ENCODE measurements at places on chromosomes 12 and 14. TPM values are rescaled to one million over a fixed set of nuclear protein-coding genes. Genes with fewer than 3 reads are reported as not detected.
A peak's percentile ranks its signal among the peaks of the same experiment; 100 is the strongest.

FAM234B gene
- 5.6 TPM for polyA plus RNA-seq

SOAT2 gene
- polyA plus RNA-seq: 0.33 TPM

C14orf39 gene
- not detected for polyA plus RNA-seq

SDSL gene
- 13.4 TPM for polyA plus RNA-seq

KCNJ8 gene
- polyA plus RNA-seq: 12.7 TPM

FAM222A gene
- polyA plus RNA-seq: not detected

KRT85 gene
- not detected for polyA plus RNA-seq

GRCh38 chr12:57825451-57825850, 6.9 kb upstream of the AVIL start:
- H3K4me3 ChIP-seq: no peak overlapping the region
- H3K27me3 ChIP-seq: no peaks in the 10 kb centered on the region
- peaks cover 85% of the 10 kb centered on the region for H3K36me3 ChIP-seq
- peaks cover 15% of the 10 kb centered on the region for H3K4me1 ChIP-seq
- H3K27ac ChIP-seq: no peak overlapping the region

- no peak overlapping the region for H3K4me3 ChIP-seq
- no peaks in the 10 kb centered on the region for H3K36me3 ChIP-seq
- H3K4me1 ChIP-seq: no peaks in the 10 kb centered on the region
- no peaks in the 10 kb centered on the region for H3K27me3 ChIP-seq
- H3K27ac ChIP-seq: no peak overlapping the region
Measured at GRCh38 chr12:23669691-23670090, 279.8 kb downstream of the SOX5 start.

- no peaks in the 10 kb centered on the region for H3K36me3 ChIP-seq
- no peaks in the 10 kb centered on the region for H3K27me3 ChIP-seq
- H3K27ac ChIP-seq: peak overlapping the region; percentile 58
- H3K4me1 ChIP-seq: peaks cover 46% of the 10 kb centered on the region
- H3K4me3 ChIP-seq: no peak overlapping the region
- peak; percentile 79 for DNase-seq
Measured at GRCh38 chr12:3119756-3120601, 42.8 kb downstream of the TSPAN9 start.

- peaks cover 11% of the 10 kb centered on the region for H3K27me3 ChIP-seq
- no peak overlapping the region for H3K27ac ChIP-seq
- H3K4me3 ChIP-seq: no peak overlapping the region
Measured at GRCh38 chr14:59688224-59689170, 111.9 kb upstream of the CCDC175 start.

GRCh38 chr14:71319666-71320065, 412.4 kb downstream of the PCNX1 start:
- DNase-seq: peak; percentile 66
- H3K36me3 ChIP-seq: no peaks in the 10 kb centered on the region
- H3K27ac ChIP-seq: peak overlapping the region; percentile 51
- H3K4me3 ChIP-seq: peak overlapping the region; percentile 93
- no peaks in the 10 kb centered on the region for H3K27me3 ChIP-seq
- peaks cover 21% of the 10 kb centered on the region for H3K4me1 ChIP-seq

- H3K27ac ChIP-seq: no peak overlapping the region
- no peaks in the 10 kb centered on the region for H3K36me3 ChIP-seq
Measured at GRCh38 chr12:29425722-29426121, 44.8 kb upstream of the ERGIC2 start.

DNA sequence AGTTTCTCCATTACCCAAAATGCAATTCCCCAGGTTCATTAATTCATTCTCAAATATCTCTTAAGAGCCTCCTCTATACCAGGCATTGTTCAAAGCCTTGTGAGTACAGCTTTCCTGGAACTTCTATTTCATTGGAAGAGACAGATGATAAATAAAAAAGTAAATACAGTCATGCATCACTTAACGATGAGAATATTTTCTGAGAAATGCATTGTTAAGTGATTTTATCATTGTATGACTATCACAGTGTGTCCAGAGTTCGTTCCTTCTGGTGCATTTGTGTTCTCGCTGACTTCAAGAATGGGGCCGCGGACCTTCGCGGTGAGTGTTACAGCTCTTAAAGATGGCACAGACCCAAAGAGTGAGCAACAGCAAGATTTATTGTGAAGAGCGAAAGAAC, 66.0 kb downstream of the ANO4 start:
- H3K27ac ChIP-seq: no peak overlapping the region
- H3K36me3 ChIP-seq: no peaks in the 10 kb centered on the region
- H3K4me3 ChIP-seq: no peak overlapping the region
- no peak for DNase-seq

- no peaks in the 10 kb centered on the region for H3K36me3 ChIP-seq
- no peaks in the 10 kb centered on the region for H3K4me1 ChIP-seq
- DNase-seq: peak; percentile 62
- H3K27me3 ChIP-seq: no peaks in the 10 kb centered on the region
- H3K4me3 ChIP-seq: no peak overlapping the region
Measured at GRCh38 chr12:101459642-101460346, 15.3 kb upstream of the SPIC start.

DNA sequence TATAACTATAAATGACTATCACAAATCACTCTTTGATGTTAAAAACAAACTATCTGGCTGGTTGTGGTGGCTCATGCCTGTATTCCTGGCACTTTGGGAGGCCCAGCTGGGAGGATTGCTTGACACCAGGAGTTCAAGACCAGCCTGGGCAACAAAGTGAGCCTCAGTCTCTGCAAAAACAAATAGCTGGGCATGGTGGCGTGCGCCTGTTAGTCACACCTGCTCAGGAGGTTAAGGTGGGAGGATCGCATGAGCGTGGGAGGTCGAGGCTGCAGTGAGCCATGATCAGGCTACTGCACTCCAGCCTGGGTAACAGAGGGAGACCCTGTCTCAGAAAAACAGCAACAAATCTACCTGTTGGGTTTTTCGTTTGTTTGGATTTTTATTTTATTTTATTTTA, 5.4 kb downstream of the TXNRD1 start:
- no peaks in the 10 kb centered on the region for H3K36me3 ChIP-seq
- H3K27me3 ChIP-seq: no peaks in the 10 kb centered on the region
- peaks cover 21% of the 10 kb centered on the region for H3K4me1 ChIP-seq
- H3K4me3 ChIP-seq: no peak overlapping the region

GRCh38 chr12:49026101-49026500, 7.5 kb upstream of the PRKAG1 start:
- no peak overlapping the region for H3K4me3 ChIP-seq
- peaks cover 39% of the 10 kb centered on the region for H3K36me3 ChIP-seq
- DNase-seq: no peak
- H3K27ac ChIP-seq: no peak overlapping the region
- no peaks in the 10 kb centered on the region for H3K4me1 ChIP-seq
- no peaks in the 10 kb centered on the region for H3K27me3 ChIP-seq

DNA sequence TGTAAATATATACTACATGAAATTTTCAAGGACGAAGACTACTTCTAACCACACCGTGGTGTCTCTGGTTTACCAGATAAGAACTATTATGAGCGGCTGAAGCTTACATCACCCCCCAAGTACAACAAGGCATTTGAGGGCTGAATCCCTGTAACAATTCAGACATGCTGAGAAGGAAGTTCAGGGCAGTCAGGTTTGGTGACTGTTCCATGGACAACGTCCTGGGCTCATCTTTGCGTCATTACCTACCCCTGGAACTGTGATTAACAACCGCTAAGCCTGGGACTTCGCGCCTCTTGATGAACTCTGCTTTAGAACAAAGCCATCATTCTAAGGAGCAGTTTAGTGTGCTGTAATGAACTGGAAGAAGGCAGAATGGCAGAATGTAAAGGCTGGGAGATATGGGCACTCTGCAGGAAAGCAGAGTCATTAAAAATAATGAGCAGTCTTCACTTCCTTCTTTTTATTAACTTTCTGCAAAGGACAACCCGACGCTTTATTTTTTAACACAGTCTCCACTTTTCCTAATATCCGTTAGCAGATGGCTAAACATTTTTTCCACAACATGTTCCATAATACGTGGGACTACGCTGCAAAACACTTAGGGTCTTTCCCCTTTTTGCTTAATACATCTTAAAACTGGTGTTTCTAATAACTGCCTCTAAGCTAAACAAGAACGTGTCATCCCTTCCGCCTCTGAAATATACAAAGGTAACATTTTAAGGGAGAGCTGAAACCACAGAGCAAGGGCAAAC, 263.2 kb downstream of the ADAMTS20 start:
- peak overlapping the region; percentile 17 for H3K27ac ChIP-seq
- H3K4me3 ChIP-seq: peak overlapping the region; percentile 35
- H3K4me1 ChIP-seq: peaks cover 75% of the 10 kb centered on the region
- H3K36me3 ChIP-seq: no peaks in the 10 kb centered on the region
- H3K27me3 ChIP-seq: no peaks in the 10 kb centered on the region

GRCh38 chr12:101862245-101862644, 15.1 kb upstream of the DRAM1 start:
- H3K4me1 ChIP-seq: peaks cover 40% of the 10 kb centered on the region
- no peaks in the 10 kb centered on the region for H3K36me3 ChIP-seq
- no peak overlapping the region for H3K27ac ChIP-seq
- peak; percentile 16 for DNase-seq
- H3K27me3 ChIP-seq: no peaks in the 10 kb centered on the region

DNA sequence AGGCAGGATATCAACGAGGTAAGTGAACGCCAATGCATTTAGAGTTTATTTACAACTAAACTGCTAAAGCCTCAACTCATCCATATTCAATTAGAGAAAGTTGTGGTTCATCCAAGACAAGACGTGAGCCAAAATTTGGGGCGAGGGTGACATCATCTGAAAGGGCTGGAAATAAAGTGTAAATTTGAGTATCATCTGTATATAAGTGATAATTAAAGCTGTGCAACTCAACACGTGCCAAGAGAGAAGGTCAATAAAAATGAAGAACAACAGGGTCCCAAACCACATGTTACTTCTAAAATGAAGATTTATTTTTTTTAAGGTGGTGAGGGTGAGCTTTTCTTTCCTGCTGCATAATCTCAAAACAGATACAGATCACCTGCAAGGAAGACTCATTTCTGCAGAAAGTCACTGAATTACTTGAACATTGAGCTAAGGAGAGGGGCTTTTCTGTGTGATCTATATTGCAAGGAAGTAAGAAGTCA, 203.6 kb downstream of the EFCAB11 start:
- no peak overlapping the region for H3K27ac ChIP-seq
- H3K27me3 ChIP-seq: no peaks in the 10 kb centered on the region
- DNase-seq: no peak
- no peak overlapping the region for H3K4me3 ChIP-seq
- peaks cover 11% of the 10 kb centered on the region for H3K4me1 ChIP-seq

GRCh38 chr14:70885343-70886022, 21.8 kb upstream of the PCNX1 start:
- H3K27me3 ChIP-seq: no peaks in the 10 kb centered on the region
- no peak overlapping the region for H3K4me3 ChIP-seq
- H3K4me1 ChIP-seq: peaks cover 40% of the 10 kb centered on the region
- H3K36me3 ChIP-seq: no peaks in the 10 kb centered on the region
- no peak overlapping the region for H3K27ac ChIP-seq

DNA sequence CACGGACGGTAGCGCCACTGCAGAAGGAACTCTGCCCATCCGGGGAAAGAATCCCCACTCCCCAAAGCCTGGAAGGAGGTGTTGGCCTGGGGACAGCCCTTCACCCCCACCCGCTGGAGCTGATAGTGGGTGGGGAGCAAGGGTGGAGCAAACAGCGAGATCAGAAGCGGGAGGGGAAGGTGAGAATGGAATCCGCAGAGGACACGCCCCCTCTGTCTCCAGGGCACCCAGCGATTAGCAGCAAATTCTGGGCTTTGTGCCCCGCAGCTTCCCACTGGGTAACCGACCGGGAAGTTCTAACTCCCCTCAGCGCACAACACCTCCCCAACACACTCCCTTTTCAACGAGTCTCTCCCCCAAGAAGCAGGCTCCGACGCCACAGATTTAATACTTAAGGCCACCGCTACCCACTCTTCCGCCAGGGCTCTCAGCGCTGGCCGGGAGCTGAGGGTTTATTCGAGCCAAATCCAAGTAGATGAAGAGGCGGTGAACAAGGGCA, 1.4 kb downstream of the SLC25A29 start:
- peak overlapping the region; percentile 77 for H3K4me3 ChIP-seq
- peak; percentile 59 for DNase-seq
- no peaks in the 10 kb centered on the region for H3K36me3 ChIP-seq
- H3K4me1 ChIP-seq: no peaks in the 10 kb centered on the region

DNA sequence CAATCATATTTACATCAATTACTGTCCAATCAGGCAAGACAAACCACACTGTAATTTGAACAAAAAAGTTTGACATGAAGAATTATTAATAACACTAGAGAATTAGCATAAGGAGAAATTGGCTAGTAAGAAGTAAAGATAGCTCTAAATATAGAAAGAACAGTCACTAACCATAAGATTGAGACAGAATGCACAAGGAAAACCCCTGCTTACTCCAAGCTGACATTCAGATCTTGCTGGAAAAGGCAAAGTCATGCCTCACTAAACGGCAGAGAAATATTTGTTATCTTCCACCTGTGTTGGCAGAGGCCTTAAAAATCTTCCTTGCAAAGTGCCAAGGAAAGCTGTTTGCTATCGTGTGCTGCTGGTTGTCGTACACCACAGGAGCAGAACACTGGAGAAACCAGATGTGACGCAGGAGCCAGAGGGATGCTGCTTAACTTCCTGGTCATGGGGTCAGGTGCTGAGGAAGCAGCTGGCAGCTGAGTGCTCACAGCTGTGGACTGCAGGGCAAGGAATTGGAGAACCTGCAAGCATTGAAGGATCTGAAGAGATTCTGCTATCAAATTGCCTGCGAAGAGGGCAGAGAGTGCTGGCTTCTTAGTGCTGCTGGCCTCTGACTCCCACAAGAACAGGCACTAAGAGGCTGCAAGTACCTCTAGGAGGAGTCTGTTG, 1323.3 kb downstream of the LRFN5 start:
- no peak overlapping the region for H3K4me3 ChIP-seq
- no peak for DNase-seq
- H3K36me3 ChIP-seq: no peaks in the 10 kb centered on the region
- no peaks in the 10 kb centered on the region for H3K4me1 ChIP-seq
- no peak overlapping the region for H3K27ac ChIP-seq

DNA sequence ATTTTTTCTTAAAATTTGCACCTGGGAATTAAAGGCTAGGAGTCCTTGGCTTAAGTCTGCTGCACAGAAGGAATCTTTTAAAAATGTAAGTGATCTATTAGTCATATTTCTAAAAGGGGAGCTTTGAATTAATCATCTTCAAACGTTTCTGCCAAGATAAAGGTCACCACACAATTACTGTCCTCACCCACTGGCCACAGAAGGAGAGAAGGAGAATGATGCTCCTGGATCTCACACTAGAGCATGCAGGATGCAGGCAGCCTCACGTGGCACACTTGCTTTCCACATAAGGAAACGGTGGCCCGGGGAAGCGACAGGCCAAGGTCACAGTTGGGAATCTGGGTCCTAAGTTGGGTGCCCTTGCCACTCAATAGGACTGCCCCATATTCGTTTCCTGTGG, 16.9 kb downstream of the PLEKHG7 start:
- no peaks in the 10 kb centered on the region for H3K27me3 ChIP-seq
- DNase-seq: peak; percentile 77
- H3K27ac ChIP-seq: no peak overlapping the region
- peaks cover 11% of the 10 kb centered on the region for H3K4me1 ChIP-seq
- H3K36me3 ChIP-seq: no peaks in the 10 kb centered on the region

GRCh38 chr12:6871052-6871957, 1.8 kb downstream of the SPSB2 start:
- peaks cover 39% of the 10 kb centered on the region for H3K4me1 ChIP-seq
- peaks cover 19% of the 10 kb centered on the region for H3K36me3 ChIP-seq
- H3K27ac ChIP-seq: peak overlapping the region; percentile 11
- no peaks in the 10 kb centered on the region for H3K27me3 ChIP-seq
- peak; percentile 68 for DNase-seq

All from GM23248 (cell line).